Occipital lobe (tissue), 3 donors: ENCODE measurements at places on chromosomes 6 and 20. TPM values are rescaled to one million over a fixed set of nuclear protein-coding genes. Genes with fewer than 3 reads are reported as not detected.

Gene CCHCR1
- 7.6 TPM for total RNA-seq

GRCh38 chr6:125927761-125928160 lies 28.8 kb upstream of the HINT3 start:
- no peak for DNase-seq

Gene DPPA5
- total RNA-seq: not detected

DNA sequence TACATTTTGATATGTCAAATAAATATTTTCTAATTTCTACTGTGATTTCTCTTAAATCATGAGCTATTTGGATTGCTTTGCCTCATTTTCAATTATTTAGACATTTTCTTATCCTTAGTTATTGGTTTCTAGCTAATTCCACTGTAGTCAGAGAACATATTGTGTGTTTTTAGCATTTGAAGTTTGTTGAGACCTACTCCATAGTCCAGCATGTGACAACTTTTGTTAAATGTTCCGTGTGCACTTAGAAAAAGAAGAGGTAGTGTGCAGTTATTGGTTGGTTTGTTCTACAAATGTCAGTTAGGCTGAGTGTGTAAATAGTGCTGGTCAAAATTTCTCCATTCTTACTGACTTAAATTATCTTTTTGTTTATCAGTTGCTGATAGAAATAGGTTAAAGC lies 138.8 kb downstream of the BCAS1 start:
- no peak for DNase-seq

GRCh38 chr6:134347885-134348805 lies 30.2 kb upstream of the SGK1 start:
- DNase-seq: peak; percentile 48

Gene SCRT2
- total RNA-seq: 2.0 TPM

Gene C6orf118
- total RNA-seq: 6.6 TPM

- DNase-seq: no peak
Measured at GRCh38 chr20:1332749-1333300, 3.9 kb upstream of the SDCBP2 start.

DNA sequence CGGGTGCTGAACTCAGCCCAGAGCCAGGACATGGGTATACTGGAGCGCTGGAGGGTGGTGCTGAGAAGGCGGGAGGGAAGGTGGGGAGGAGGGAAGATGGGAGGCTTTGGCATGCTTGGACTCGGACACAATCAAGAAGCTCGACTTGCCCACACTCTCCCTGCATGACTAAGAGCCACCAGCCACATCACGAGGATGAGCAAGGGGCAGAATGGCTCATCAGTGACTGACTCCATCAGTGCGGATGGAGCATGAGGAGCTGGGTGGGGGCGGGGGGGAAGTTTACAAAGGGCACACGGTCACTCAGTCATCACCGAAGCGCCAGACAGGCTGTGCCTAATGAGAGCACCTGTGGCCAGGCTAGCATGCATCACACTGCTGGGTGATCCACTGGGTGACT lies 222.8 kb downstream of the KIF16B start:
- DNase-seq: no peak

DNA sequence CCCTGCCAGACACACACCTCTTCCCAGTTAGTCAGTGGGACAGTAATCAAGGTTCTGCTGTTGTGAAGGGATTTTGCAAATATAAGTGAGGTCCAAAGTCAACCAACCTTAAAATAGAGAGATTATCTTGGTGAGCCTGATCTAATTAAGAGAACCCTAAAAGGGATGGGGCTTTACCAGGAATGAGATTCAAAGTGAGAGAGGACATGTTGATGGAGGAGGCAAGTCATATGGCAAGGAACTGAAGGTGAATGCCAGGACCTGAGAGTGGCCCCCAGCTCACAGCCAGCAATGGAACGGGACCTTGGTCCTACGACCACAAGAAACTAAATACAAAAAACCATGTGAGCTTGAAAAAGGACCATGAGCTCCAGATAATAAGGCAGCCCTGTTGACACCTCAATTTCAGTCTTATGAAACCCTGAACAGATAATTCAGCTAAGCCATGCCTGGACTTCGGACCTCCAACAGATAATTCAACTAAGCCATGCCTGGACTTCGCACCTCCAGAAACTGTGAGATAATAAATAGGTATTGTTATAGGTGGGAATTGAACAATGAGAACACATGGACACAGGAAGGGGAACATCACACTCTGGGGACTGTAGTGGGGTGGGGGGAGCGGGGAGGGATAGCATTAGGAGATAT lies 253.4 kb downstream of the GMPR start:
- no peak for DNase-seq
